ENCODE measurements at places on chromosomes 4 and X.

- no peak for DNase-seq
Observed at GRCh38 chrX:110987292-110987691, 108.7 kb upstream of the PAK3 start.

GRCh38 chrX:150642423-150642822 lies 50.8 kb upstream of the MTMR1 start:
- DNase-seq = no peak

DNA sequence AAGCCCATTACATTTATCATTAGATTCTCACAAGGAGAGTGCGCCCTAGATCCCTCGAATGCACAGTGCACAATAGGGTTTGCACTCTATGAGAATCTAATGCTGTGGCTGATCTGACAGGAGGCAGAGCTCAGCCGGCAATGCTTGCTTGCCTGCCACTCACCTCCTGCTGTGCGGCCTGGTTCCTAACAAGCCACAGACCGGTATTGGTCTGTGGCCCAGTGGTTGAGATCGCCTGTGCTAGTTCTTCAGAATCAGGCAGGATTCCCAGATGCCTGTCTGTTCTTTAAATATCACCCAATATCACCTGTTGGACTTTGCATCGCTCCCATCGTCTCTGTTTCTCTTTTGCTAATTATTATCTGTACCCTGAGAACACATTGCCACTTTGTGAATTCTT lies 14.0 kb downstream of the DSPP start:
- no peak for DNase-seq

DNA sequence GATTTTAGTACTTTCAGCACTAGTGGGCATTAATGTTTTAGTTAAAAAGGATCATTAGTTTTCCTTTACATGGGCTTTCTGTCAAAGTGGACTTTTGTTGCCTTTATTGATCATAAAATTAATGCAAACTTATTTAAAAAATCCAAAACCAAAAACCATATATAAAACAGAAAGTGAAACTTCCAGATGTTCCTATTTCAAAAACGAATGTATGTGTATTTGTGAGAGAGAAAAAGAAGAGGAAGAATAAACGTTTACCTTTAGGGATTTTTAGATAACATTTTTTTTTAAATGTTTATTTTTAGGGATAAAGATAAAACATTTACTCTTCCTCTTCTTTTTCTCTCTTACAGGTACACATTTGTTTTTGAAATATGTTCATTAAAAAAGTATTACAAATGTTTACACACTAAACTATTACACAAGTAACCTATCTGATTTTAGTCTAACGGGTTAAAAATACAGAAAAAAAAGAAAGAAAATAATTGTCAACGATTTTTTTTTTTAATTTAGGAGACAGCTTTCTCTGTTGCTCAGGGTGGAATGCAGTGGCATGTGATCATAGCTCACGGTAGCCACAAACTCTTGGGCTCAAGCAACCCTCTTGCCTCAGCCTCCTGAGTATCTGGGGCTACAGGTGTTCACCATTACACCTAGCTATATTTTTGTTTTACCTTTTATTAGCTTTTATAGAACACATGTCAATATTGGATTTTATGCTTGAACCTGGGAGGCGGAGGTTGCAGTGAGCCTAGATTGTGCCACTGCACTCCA lies 16.8 kb upstream of the COX18 start:
- DNase-seq = no peak

- DNase-seq = peak; percentile 58
Observed at GRCh38 chrX:11351375-11352295, 58.4 kb downstream of the AMELX start.

All from fibroblast of skin of right quadriceps (primary cell).